Fibroblast of skin of left quadriceps (primary cell): ENCODE measurements at places on chromosomes 6 and 20.

DNA sequence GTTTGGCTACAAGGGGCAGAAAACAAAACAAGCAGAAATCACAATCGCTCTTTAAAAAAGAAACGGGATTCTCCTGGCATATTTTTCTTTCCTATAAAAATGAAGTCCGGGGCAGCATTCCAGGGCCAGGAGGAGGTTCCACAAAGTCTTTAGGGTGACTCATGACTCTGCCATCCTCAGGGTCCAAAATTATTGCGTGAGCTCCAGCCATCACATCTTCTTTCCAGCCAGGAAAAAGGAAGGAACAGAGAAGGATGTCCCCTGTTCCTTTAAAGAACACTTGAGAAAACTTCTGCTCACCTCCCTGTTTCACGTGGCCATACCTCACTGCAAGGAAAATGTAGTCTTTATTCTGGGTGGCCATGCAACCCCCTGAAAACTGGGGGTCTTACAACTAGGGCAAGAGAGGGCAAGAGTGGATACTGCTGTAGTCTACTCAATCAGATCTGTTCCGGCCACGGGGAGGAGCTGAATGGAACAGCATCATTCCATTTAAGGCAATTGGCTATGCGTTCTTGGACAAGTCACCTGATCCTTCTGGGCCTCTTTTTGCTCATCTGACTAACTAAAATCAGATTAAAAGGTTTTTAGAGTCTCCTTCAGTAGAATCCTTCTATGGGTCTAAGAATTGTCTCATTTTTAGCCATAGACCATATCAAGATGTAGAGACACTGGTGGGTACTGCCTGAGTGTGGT is 49.4 kb downstream of the CTCFL start:
- no peak for DNase-seq

- peak; percentile 11 for DNase-seq
Measured at GRCh38 chr6:124226396-124226795, 422.7 kb downstream of the NKAIN2 start.

DNA sequence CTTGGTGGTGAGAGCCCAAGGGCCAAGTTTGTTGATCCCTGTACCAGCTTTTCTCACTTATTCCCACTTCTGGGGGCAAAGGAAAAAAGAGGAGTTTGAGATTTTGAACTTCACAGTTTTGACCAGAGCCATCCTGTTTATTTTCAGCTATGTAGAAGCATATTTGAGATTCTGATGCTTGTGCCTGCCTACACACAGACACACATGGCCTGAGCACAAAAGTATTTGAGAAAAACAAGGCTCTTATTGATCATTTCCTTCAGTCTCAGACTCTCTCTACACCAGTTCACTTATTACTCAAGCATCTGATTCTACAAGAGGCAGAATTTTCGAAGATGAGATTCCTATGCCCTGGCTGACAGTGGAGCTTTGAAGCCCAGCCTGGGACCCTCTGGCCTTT is 100.7 kb downstream of the TCP11 start:
- no peak for DNase-seq

- DNase-seq, result no peak
Measured at GRCh38 chr6:166989427-166990032, 9.7 kb upstream of the CEP43 start.

GRCh38 chr6:96724641-96725040 is 112.6 kb downstream of the GPR63 start:
- no peak for DNase-seq
